ENCODE measurements at places on chromosomes 3 and 15.
A peak's percentile ranks its signal among the peaks of the same experiment; 100 is the strongest.

GRCh38 chr15:99167640-99168039 is 62.8 kb downstream of the SYNM start:
- DNase-seq, result no peak

GRCh38 chr3:64074060-64074459 is 50.8 kb upstream of the PSMD6 start:
- DNase-seq, result no peak

DNA sequence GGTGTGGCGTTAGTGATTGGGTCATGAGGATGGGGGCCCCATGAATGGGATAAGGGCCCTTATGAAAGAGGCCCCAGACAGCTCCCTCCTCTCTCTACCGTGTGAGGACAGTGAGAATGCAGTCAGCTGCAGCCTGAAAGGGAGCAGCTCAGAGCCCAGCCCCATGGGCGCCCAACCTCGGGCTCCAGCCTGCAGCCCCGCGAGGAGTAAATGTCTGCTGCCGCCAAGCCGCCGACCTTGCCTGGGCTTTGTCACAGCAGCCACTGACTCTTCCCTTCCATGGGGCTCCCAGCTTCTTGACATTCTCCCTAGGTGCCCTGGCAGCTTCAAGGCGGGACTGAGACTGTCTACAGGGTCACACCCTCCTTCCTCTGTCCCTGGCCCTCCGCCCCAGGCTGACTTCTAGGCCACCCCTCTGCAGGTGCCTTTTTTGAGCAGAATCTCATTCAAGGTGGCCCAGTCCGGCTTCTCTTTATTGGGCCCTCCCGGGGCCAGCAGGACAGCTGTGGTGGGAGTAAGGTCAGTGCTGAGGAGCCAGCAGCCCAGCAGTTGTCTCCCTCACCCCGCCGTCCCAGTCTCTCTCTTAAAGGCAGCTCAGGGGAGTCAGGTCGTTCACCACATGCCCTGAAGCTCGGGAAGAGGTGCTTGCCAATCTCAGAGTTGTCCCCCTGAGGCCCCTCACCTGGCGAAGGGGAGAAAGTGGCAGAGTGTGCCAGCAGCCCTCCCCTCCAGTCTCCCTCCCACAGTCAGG is 18.7 kb upstream of the PRR20G start:
- DNase-seq, result no peak

DNA sequence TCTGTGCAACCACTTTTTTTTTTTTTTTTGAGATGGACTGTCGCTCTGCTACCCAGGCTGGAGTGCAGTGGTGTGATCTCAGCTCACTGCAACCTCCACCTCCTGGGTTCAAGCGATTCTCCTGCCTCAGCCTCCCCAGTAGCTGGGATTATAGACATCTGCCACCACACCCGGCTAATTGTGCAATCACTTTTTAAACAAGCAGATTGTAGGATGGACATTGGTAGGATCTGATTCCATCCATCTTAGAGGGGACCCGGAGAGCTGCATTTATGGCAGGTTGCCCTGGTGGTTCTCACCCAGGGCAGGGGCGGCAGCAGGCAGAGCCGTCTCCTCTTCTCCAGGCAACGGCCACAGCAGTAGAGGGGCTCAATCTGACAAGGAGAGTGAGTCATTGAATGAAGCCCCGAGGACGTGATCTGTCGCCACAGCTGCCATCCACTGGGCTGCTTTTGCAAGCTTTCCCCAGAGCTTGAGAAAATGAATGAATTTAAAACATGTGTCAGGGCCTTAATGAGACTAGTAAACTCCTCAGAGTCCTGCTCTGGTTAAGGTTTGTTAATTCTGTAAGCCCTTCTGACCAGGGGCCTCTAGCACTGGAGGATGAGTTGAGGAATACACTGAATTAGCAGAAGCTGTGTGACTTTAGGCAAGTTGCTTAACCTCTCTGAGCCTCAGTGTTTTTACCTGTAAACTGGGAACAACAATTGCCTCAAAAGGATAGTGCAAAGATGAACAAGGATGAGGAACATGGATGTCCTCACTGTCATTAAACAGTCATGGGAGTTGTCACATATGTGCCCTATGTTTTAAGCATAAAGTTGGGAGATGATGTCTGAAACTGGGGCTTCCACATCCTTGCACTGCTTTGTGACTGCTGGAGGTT is 129.1 kb downstream of the ASB7 start:
- DNase-seq, result no peak

- peak; percentile 64 for DNase-seq
These were observed 28.3 kb downstream of the RSL24D1 start for GRCh38 chr15:55168350-55168974.

DNA sequence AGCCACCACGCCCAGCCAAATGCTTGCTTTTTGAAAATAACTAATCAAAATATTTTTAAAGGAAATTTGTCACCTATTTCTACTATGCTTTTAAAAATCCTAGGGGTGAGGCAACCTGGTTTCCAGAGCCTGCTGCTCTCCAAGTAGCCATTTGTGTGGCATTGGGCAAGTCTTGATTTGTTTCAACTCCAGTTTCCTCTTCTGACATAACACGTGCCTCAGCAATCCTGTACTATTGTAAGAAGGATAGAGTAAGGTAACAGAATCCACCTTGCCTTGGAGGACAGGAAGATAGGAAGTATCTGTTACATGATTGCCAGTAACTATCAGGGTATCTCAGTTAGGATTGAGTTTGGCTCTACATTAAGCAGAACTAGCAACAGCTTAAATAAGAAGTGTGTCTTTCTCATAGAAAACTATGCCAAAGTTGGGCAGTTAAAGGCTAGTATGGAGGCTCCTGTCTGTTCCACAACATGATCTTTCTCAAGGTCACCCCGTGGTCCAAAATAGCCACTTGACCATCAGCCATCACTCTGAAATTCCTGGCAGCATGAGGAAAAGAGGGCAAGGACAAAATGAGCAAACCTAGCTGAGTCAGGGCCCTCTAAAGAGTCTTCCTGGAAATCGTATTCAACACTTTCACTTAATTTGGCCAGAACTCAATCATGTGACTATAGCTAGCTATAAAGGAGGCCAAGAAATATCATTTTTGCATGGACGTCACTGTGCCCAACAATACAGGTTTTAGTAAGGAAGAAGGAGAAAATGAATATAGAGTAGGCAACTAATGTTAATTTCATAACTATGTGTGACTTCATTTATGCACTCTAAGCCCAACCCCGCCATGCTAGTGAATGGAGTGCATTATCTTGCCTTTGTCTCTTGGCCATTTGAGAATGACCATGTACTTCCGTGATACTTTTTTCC is 66.1 kb downstream of the HMG20A start:
- DNase-seq, result no peak

GRCh38 chr3:192867645-192868044 is 50.0 kb downstream of the MB21D2 start:
- no peak for DNase-seq

DNA sequence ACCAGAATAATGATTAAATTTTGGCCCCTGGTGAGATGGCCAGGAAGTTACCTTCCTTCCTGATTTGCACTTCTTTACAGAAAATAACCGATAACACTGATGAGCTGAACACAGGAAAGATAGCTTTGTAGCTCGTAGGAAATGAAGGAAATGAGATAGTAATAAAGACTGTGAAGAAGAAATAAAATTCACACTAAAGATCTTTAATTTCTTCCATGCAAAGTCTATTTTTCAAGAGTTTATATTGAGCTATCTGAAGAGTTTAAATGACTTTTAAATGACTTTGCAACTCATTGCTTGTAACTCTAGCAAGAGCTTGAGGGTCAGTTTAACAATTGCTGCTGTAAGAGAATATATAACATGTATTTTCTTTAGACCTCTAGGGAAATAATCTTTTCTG is 543.0 kb downstream of the UNC13C start:
- DNase-seq, result no peak

GRCh38 chr3:152835601-152836102 is 721 bp downstream of the P2RY1 start:
- DNase-seq, result no peak

- DNase-seq, result no peak
These were observed 37.0 kb downstream of the GRIP2 start for GRCh38 chr3:14503033-14503705.

DNA sequence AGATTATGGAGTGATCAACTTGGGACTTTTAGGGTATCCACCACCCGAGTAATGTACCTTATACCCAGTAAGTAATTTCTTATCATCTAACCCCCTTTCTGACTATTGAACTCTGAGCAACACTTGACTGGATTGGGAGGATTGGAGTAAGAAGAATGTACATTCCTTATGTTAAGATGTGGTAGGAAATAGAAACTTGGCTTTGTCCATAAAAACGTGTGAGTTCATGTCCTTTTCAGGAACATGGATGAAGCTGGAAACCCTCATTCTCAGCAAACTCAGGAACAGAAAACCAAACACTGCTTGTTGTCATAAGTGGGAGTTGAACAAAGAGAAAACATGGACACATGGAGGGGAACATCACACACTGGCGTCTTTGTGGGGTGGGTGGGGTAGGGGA is 112.3 kb downstream of the PTPRG start:
- no peak for DNase-seq

GRCh38 chr3:53703630-53704362 is 142.4 kb downstream of the CHDH start:
- no peak for DNase-seq

- DNase-seq, result no peak
These were observed 922 bp downstream of the IL17RC start for GRCh38 chr3:9917820-9918219.

GRCh38 chr3:17927036-17927435 is 184.6 kb upstream of the TBC1D5 start:
- DNase-seq, result no peak

DNA sequence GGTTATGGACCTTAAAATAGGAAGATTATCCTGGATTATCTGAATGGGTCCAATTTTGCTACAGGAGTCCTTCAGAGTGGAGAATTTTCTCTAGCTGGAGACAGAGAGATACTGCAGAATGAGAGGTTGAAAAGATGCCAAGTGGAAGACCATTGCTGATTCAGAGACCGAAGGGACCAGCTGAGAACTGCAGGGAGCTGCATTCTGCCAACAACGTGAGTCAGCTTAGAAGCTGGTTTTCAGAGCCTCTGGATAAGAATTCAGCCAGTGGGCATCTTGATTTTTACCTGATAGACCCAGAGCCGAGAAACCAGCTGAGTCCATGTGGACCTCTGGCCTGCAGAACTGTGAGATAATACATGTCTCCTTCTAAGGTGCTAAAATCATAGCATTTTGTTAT is 234.0 kb downstream of the NR2F2 start:
- no peak for DNase-seq

DNA sequence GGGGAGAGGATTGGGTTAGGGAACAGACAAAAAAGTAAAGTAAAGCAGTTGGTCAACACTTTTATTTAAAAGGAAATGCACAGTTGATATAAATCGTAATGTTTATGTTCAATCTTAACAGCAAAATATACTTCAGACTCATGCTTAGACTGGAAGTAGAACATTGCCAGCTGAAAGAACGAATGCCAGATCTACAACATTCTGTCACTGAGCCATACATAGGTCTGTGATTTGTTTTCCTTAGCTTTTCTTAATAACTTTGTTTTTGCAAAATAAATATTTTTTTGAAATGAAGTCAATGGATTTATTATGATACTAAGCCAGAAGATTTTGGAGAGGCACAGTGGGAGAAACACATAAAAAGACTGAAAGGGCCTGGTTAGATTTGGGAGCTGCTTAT is 62.0 kb downstream of the LEKR1 start:
- no peak for DNase-seq
